ENCODE measurements at places on chromosomes 1 and 21.

GRCh38 chr1:226308166-226308722, 720 bp downstream of the LIN9 start:
- peak; percentile 42 for DNase-seq

GRCh38 chr1:241611063-241611462, 29.1 kb downstream of the CHML start:
- DNase-seq, result peak; percentile 12

DNA sequence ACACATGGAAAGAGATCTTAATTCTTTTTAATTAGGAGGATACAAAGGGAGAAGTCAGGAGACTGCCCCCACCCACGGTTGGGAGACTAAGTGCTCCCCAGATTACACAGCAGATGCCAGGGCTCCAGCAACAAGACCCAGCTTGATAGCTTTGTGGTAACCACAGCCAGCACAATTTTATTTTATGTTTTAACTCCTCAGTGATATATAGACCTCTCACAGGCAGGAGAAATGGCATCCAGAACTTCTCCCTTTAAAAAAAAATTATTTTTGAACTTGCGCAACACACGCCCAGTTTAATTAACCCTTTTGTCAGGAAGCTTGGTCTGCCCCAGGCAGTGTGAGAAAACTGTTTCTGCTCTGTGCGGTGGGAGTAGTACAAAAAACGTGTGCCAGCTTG, 62.6 kb upstream of the ACOT11 start:
- no peak for DNase-seq

- DNase-seq, result no peak
Measured at GRCh38 chr1:243917177-243917862, 67.3 kb upstream of the AKT3 start.

DNA sequence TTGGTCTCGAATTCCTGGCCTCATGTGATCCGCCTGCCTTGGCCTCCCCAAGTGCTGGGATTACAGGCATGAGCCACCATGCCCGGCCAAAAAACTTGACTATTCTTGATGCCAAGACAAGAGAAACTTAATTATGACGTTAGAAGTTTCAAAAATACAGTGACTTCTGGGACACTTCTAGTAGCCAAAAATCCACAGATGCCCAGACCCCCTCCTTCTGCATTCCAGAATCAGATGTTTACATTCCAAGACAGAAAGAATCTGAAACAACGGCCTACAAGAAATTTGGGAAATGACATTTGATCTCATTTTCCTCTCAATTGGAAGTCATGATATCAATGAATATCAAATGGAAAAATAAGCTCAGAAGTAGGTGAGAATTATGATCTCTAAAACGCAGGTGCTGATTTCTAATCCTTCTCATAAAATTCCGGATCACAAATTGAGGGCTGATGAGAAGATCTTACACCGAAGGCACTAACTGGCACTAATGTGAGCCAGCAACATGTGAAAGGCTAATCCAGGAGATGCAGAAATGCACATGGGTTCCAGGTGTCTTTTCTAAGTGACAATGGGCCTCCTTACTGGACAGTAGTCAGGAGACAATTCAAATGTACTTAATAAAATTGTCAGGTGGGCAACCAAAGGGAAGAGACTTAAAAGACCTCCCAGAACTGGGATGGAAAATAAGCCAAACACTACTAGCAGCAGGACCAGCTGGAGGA, 5.5 kb downstream of the RAB29 start:
- no peak for DNase-seq

- no peak for DNase-seq
Measured at GRCh38 chr1:116763116-116763786, 9.0 kb downstream of the CD2 start.

DNA sequence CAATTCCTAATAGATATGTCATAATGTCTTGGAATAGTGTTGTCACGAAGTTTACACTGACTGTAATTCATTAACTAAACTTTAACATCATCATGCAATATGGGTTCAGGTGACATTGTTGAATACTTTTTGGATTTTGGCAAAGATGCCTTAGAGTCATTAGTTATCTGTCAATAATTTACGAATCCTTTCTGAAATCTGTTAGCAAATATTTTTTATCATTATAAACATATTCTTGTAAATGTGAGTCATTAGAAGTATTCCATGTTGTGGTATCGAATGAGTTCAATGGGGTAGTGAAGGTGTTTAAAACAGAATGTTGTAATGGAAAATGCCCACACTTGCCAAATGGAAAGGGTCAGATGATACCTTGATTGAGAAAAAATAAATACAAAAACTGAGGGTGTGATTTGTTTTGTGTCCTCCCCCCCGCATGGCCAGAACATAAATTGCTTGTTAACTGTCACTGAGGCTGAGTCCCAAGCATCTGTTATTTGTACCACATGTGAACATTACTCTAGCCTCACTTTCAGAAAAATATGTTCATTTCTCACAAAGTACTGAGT, 5.2 kb upstream of the NR5A2 start:
- no peak for DNase-seq

DNA sequence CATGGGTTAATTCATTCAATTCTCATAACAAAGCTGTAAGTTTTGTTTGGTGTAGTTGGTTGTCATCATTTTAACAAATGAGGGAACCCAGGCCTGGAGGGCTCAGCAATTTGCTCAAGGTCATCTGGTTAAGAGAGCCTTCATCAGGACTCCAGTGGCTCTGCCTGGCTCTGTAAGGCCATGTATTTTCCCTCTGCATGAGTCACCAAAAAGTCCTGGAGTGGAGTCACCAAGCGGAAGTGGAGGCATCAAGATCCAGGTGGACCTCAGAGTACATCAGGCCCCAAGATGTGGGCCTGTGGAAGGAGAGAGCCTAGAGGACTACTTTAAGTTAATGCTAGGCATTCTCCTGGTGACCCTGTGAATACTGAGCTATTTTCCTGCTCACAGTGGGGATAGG, 30.0 kb upstream of the RBM15 start:
- no peak for DNase-seq

- no peak for DNase-seq
Measured at GRCh38 chr1:89630048-89630447, 2.9 kb upstream of the LRRC8C start.

- no peak for DNase-seq
Measured at GRCh38 chr1:42684139-42684538, 1.9 kb downstream of the YBX1 start.

GRCh38 chr1:203274603-203275381, 30.5 kb upstream of the BTG2 start:
- no peak for DNase-seq

DNA sequence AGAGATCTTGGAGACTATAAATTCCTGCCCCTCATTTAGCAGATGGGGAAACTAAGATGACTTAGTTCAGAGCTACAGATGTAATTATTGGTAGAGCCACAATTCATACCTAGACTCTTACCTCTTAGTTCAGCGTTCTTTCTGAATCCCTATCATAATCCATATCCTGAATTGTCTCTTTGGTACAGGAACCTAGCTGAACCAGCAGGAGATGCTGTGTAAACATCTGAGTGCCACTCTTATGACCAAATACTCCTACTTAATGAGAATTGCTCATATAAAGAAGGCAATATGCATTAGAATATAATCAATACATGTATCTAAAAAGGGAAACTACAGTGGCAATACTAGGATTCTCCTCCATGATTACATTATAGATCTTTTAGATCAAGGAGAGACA, 459.0 kb downstream of the SIPA1L2 start:
- DNase-seq, result no peak

GRCh38 chr1:54615531-54616279, 7.6 kb downstream of the FAM151A start:
- DNase-seq, result no peak

- no peak for DNase-seq
Measured at GRCh38 chr1:25992689-25993171, 5.1 kb downstream of the PAFAH2 start.

DNA sequence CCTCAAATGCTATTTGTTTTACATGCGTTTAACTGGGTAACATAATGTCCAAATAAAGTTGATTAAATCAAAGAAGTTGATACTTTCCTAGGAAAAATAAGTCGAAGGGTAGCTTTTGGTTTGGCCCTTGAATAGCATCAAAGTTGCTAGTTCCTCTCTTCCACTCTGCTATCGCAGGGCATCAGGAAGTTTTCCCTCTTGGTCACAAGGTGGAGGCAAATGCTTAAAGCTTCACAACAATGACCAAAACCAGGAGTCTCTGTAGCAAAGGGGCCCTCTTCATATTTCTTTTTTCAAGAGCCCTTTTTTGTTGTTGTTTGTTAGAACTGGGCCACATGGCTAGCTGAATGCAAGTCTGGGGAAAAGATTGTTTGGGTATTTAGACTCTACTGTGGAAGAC, 668.4 kb downstream of the KCNT2 start:
- peak; percentile 63 for DNase-seq

DNA sequence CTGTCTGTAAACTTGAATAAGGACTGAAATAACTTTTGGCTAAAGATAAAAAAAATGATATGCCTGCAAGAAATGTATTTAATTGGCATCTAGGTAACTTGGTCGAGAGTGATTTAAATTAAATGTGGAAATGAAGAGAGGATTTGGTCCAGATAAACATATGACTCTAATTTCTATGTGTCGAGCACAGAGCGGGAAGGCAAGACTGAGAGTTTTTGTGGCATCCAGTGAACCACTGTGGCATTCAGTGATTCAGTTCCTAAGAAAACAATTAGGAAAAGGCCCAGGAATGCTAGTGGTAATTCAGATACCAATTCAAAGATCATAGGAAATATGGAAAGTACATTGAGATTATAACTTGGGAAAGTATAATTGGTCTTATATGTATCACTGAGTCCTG, 39.6 kb downstream of the PDE4B start:
- no peak for DNase-seq

DNA sequence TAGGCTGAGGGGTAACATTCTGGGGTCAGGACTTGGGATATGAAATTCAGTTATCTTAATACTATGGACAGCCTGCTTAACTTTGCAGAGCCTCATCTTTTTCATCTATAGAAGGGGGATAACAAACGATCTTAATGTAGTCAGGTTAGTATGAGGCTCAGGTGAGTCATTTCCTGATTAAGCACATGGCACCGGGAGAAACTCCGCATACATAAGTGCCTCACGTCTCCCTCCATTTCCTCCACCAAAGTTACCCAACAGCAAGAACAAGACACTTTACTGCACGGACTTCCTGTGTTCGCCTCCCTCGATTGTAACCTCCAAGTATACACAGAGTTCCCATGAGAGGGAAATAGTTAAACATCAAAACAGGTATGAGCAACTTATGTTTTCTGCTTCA, 112.7 kb upstream of the COA6 start:
- DNase-seq, result no peak

DNA sequence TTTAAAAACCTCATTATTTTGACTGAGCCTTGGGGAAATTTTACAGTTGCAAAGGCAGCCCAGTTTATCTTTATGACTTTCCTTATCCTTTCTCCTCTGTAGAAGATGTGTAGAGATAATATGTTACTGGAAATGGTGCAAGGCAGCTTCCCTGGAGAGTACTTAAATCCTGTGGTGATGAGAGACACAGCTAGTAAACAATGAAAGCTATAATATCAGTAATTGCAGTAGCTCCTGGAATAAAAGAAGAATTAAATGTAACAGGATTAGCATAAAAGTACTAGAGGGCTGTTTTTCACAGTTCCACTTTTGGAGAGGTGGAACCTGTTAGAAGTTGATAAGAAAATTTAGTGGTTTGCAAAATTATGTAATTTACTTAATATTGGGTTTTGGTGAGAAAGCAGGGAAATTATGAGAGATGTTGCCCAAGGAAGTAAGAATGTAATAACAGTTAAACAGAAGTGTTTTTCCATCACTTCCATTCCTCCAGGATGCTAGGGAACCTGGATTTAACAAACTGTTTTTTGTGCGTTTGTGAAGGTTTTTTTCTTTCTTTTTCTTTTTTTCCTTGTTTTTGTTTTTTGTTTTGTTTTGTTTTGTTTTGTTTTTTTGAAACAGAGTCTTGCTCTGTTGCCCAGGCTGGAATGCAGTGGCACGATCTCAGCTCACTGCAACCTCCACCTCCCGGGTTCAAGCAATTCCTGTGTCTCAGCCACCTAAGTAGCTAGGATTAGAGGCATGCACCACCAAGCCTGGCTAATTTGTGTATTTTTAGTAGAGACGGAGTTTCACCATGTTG, 15.7 kb upstream of the EDEM3 start:
- no peak for DNase-seq

DNA sequence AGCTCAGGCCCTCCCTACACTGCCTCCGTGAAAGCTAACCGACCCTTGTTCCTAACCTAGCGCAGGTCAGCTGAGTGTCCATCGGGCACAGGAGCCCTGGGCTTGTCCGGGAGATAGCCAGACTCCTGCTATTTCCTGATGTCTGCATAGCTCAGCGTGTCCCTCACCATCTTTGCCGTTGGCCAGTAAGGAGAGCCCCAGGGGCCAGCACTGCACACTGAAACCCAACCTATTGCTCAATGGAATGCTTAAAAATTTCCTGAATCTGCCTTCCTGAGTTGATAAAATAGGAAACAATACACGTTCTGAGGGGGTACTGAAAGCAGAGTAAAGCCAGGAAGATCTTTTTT, 2.2 kb downstream of the RUNX1 start:
- no peak for DNase-seq

DNA sequence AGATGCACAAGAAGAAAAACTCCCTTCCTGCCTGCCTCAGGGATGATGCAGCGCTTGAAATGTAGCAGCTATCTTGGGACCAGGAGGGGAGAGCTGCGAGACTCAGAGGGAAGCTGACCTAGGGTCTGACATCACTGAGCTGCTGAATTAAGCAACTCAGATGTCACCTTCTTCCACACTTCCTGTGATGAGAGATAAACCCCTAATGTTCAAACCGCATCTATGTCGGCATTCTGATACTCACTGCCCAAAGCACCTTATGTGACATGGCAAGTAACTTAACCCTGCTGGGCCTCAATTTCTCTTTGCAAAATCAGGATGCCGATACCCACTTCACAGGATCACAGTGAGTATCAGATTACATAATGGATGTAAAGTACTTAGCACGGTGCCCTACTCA, 9.1 kb upstream of the AK2 start:
- no peak for DNase-seq

- DNase-seq, result no peak
Measured at GRCh38 chr1:211415700-211416099, 76.3 kb downstream of the RD3 start.

GRCh38 chr1:97505816-97506215, 415.0 kb downstream of the DPYD start:
- no peak for DNase-seq
